Activated CD4-positive, alpha-beta T cell treated with anti-CD3 and anti-CD28 coated beads, Interleukin-2, amount 50 U/mL, for 24 hours (primary cell): ENCODE measurements at places on chromosomes 16 and 17.

DNA sequence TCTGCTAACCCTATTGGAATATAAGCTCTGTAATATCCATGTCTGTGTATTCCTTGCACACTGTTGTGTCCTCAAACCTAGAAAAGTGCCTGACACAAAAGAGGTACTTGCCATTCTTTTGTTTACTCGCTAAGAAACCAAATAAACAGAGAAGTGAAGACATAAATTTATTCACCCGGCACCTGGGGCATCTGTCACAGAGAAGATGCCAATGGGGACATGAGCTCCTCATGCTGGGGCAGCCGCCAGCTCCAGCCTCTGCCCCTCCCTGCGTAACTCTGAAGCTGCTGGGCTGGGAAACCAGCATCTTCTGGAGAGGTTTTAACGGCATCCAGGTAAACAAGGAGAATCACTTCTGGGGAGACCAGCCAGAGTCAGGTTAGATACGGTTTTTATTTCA is 15.1 kb upstream of the CDRT4 start:
- no peak for DNase-seq

DNA sequence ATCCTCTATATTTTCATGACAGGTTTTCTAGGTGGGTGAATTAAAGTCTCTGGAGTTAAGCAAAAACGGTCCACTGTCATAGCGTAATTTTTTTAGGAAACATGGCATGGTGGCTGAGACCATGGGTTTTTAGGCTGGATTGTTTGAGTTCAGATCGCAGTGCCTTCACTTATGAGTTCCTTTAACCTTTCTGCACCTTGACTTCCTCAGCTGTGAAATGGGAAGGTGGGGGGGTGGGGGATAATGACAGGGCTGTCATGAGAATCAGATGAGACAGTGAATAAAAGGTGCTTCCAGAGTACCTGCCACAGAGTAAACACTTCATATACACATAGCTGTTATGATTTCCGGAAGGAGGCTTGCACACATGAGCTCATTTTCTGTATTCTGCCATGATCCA is 11.8 kb downstream of the PRCD start:
- no peak for DNase-seq

DNA sequence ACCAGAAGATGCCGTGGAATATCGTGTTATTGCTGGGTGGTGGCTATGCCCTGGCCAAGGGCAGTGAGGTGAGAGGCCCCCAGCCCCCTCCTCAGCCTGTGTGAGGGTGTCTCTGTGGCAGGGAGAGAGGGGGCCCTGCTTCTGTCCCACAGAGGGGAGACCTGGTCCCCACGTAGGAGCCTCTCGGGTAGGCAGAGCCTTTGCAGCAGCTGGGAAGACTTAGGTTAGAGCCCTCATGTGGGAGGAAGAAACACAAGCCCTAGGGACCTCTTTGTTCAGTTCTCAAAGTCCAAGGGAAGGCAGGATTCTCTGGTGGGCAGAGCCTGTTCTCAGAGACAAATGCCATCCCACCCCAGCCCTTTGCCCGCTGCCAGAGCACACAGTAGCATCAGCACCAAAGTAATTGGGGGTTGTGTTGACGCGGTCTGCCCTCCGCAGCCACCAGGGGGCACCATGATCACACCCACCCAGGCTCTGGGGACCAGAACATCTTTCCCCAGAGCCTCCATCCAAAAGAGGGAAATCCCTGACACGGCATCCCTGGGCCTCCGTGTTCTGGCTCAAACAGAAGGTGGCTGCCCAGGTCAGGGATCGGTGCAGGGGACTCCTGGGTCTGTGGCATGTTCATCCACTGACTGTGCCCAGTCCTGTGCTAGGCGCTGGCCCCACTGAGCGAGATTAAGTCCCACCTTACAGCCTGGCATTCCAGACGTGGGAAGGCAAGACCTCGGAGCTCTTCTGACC is 11.5 kb upstream of the FOXN1 start:
- DNase-seq: peak; percentile 70

GRCh38 chr16:54359081-54359480 is 72.5 kb upstream of the IRX3 start:
- DNase-seq: no peak

DNA sequence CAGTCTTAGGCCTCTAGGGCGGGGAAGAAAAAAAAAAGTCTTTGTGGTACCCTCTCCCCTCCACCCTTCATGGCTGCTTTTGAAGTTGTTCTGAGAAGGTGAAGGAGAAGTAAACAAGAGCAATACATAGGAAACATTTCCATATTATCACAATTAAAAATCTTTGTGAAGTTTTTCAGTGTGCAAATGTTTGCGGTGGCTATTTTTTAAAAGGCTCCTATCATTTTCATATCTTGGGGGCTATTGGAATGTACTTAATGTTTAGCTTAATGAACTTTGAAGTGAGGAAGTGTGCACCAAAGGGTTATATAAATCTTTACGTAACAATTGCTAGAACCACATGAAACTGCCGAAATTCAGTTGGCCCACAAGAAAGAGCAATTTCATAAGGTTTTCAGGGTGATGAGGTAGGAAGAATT is 7.6 kb downstream of the NOL11 start:
- no peak for DNase-seq

GRCh38 chr17:78471635-78472034 is 93.2 kb downstream of the PGS1 start:
- DNase-seq: no peak

- peak; percentile 57 for DNase-seq
Observed at GRCh38 chr17:78708510-78708973, 73.5 kb downstream of the CYTH1 start.

- no peak for DNase-seq
Observed at GRCh38 chr16:27780468-27781194, 230.7 kb downstream of the KATNIP start.

- no peak for DNase-seq
Observed at GRCh38 chr17:38893607-38894006, 23.7 kb downstream of the LASP1 start.

GRCh38 chr16:67530013-67530939 is 1.6 kb downstream of the RIPOR1 start:
- no peak for DNase-seq

- no peak for DNase-seq
Observed at GRCh38 chr17:82788206-82789001, 36.5 kb downstream of the TBCD start.

DNA sequence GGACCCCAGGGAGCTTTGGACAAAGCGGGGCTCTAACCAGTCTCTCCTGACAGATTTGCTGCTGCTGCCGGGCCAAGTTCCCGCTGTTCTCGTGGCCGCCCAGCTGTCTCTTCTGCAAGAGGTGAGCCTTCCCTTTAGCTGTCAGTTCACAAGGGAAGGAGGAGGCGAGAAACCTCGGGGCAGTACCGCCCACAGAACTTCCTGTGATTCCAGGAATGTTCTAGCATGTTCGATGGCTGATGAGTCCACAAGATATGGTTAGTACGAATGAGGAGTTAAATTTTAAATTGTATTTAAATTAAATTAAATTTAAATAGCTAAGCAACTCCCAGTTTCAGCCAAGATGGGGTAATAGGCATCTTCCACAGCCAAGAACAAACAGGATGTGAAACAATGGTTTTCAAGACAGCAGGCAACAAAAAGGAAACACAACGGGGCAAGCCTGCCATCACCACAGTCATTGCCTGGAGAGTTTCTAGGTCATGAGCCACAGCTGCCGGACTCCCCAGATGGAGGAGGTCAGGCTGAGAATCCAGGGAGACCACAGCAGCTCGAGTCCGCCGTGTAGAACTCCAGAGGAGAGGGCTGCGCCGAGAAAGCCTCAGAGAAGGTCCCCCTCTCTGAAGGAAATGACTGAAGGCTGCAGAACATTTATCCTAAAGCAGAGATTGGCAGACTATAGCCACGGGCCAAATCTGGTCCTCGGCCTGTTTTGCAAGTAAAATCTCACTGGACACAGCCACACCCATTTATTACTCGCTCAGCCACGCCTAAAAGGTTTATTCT is 9.5 kb upstream of the TCF25 start:
- DNase-seq: peak; percentile 25

- no peak for DNase-seq
Observed at GRCh38 chr16:50881331-50881830, 139.5 kb downstream of the CYLD start.

DNA sequence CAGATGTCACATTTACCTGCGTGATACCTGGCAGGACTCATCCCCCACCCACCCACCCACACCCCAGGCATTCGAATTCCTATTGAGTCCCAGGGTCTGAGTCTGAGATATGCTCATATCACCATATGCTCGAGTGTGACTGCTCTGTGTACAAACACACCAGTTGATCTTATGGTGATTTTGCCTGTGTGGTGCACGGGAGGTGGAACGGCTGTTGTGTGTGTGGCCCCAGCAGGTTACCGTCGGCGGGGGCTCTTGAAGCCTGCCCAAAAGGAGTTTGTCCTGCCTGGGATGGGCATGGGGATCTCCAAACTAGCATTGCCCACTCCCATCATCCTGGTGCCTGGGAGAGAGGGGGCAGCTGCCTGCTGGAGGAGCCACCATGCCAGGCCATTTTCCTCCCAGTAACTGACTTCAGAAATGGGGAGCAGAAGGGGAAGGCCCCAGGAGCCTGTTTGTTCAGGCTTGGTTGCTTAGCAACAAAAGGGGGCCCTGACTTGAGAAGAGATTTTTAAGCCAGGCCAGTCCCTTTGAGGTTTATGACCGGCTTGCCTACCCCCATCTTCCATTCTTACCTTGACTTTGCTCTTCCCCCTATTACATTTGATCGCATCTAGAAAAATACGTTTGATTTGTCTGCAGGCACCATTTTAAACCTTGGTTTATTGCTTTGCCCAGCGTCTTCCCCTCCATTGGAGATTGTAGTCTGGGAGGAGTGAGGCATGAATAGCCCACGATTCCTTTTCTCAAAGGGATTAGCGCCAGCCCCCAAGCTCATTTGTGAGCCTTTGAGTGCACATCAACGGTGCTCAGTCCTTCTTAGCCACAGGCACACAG is 217.7 kb downstream of the CCDC182 start:
- no peak for DNase-seq

GRCh38 chr17:82021107-82021899 is 1.4 kb downstream of the CENPX start:
- DNase-seq: no peak

GRCh38 chr17:20925091-20925490 is 117.7 kb downstream of the USP22 start:
- DNase-seq: no peak

DNA sequence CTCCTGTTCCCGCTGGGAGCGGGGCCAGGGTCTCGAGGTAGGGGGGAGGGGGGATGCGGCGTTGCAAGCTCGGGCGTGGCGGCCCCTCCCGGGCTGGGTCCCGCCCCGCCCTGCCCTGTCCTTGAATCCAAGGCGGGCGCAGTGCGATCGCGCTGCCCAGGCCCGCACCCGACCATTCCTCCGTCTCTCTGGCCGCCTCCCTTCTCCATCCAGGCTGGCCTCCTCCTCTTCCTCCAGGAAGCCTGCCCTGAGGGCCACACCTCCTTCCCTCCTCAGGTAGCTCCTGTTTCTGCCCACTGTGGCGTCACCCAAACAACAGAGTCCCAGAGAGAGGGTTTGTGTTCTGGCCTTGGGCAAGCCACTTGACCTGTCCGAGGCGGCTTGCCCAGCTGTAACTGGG is 43.0 kb upstream of the TAC4 start:
- no peak for DNase-seq

- DNase-seq: no peak
Observed at GRCh38 chr17:17080181-17080631, 37.9 kb downstream of the MPRIP start.
